ENCODE measurements at places on chromosomes 7 and 10.

- DNase-seq, result no peak
These were observed 287.7 kb downstream of the IPMK start for GRCh38 chr10:57979956-57980355.

- no peak for DNase-seq
These were observed 163.6 kb downstream of the KCND2 start for GRCh38 chr7:120436487-120437060.

DNA sequence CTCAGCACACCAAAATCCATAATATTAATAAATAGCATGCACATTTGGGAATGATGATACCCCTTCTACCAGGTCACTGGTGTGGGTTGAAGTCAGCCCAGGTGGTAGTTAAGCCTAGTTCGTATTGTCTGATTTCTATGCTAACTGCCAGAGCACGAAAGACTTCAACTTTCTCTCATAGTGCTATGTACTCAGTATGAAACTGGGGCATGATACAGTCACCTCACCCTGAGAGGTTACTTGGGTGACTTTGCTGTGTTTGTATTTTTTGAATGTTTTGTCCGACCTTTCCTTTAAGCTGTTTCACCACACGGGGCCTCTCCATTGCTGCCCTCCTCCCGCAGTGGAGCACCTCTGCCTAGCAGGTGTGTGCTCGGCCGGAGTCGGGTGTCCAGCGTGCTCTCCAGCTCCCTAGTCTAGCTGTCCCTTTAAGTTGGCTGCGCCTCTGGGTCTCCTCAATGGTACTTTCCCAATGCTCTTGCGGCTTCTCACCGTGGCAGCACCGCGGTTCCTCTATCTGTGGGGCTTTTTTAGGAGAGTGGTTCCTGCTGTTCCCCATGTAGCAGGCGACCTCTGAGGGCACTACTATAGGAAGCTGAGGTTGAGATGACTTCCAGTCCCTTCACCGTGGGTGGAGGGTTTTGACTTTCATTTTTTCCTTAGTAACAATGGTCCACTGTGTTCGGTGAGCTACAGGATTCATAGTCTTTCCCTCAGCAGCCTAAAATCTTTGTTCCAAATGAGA lies 524.0 kb upstream of the PFKP start:
- DNase-seq, result no peak

- no peak for DNase-seq
These were observed 63.0 kb downstream of the NEURL1 start for GRCh38 chr10:103556383-103557007.

DNA sequence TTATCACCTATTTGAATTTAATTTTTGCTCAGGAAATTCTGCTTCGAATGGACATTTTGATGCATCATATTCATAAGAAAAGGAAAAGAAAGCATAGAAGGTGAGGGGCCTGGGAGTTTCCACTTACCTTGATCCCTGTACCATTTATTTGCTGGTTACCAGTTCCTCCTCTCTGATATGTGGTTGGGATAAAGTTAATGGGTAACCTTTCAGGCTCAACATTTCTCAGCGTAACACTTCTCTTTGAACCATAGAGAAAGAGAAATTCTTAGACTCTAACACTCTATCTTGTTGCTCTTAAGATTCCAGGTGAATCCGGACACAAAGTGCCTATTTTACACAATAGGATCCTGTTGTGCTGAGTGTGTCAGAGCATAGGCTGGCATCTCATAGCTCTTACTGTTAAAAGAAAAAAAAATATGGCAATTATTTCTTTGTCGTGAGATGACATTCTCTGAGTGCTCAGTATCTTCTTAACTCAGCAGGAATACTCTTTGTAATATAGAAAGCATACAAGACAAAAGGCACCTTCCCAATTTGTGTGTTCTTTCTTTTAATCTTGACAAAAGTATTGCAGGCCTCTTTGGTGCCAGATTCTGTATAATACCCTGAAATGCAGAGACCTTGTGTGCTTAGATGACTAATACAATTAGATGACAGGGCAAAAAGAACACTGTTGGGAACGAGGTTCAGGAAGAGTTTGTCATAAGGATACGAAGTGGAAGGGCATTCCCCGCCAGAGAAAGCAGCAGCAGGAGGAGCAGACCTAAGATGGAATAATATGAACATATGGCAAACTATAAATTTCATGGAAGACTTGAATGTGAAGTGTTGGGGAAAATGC lies 689.6 kb downstream of the NRG3 start:
- DNase-seq, result no peak
